Effector CD4-positive, alpha-beta T cell (primary cell): ENCODE measurements at places on chromosomes 5 and 9.

- no peak for DNase-seq
Observed at GRCh38 chr5:172777881-172778814, 7.2 kb upstream of the DUSP1 start.

DNA sequence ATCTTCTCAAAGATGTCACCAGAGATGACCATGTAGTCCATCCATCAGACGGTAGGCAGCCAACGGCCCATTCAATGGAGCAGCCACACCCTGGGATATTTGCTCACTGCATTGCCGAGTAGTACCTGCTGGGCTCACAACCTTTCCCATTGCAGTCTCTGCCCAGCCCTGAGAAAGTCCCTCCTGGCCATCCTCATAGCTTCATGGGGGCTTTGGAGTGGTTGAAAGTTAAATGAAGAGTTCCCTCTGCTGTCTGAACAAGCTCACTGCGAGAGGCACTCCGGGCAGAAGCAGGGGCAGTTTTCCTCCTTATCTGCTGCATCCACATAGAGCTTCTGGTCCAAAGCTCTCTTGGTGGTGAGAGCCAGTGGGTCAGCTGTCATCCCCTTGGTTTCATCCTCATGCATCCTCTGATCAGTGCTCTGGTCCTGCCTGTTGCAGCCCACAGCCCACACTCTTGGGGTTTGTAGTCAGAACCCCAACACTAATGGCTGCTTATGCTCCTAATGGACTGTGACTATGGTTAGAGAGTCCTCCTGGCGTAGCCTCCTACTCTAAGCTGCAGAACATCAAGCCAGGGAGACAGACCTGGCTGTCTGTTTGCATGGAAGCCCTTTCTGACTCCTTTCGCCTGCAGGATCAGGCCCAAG is 23.3 kb downstream of the TNFSF8 start:
- no peak for DNase-seq

- DNase-seq: peak; percentile 18
Observed at GRCh38 chr9:88387552-88388202, 567 bp upstream of the SPIN1 start.

GRCh38 chr5:10730043-10730351 is 31.0 kb downstream of the DAP start:
- DNase-seq: no peak

DNA sequence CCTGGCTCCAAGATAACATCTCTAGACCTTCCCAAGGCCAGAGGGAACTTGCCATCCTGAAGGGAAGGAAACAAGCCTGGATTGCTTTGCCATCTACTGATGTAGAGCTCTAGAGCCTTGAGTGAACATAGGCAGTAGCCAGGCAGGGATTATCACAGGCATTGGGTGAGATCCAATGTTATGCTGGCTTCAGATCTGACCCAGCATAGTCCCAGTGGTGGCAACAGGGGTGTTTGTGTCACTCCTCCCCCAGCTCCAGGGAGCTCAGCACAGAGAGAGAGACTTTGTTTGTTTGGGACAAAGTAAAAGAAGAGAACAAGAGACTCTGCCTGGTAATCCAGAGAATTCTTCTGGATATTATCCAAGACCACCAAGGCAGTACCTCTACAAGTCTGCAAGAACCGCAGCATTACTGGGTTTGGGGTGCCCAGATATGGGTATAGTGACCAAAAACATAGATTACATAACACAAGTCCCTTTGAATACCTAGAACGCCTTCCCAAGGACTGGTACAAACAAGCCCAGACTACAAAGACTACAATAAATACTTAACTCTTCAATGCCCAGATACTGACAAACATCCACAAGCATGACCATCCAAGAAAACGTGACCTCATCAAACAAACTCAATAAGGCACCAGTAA is 137.6 kb upstream of the DAPK1 start:
- DNase-seq: no peak
